ENCODE measurements at places on chromosomes 1 and 21.

DNA sequence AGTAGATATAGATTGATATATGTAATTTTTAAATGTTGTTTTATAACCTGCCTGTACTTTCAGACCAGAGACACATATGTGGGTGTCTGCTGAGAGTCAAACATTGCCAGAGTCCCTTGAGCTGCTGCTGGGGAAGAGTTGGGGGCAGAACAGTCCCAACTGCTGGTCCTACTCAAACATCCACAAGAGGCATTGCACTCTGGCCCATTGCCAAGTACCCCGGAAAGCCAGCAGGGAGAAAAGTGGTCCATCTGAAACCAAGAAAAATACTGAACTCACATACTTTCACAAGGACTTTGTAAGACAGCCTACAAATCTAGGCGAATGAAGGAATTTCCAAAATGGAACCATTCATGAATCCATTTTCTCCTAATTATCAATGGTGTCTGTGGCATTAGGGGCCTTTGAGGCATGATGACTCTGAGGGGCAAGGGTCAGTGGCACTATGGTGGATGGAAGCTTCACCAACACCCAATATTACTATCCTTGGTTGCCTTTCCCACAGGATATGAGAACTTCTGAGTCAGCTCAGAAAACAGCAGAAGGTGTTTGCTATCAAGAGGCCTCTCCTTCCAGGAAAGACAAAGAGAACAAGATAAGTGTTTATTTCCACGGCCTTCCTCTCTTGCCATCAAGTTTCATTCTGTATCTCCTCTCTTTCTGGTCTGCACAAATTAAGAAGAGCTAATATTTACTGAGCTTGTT, 7.3 kb upstream of the TBX15 start:
- no peak for ATAC-seq

DNA sequence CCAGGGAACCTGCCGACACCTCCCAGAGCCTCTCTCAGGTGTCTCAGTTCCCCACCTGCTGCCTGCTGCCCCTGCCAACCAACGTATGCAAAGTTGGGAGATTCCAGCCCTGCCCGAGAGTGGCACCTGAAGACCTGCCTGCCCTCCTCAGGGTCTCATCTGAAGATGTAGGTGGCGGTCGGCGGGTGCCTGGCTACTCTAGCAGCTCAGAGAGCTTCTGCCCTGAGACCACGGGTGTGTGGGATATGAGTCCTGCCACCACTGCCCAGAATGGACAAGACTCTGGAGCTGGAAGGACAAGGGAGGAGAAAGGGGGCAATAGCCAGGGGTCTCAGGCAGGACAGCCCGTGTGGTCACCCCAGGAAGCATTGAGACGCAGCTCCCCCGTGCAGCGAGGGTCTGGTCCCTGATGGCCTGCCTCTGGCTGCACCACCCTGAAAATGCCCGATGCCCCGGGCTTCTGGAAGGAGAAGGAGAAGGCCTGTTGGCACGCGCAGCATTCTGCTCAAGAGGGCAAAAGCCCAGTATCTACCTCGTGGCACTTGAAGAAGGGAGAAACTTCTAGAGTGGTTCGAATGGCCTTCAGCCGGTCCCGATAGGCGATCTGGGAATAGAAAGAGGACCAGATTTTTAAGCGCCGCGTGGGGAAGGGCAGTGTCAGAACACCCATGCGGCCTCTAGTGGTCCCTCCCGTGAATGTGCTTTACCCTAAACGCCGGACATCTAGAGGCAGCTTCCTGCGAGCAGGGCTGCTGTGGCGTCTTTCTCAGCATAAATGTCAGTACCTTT, 88.8 kb downstream of the STUM start:
- ATAC-seq, result no peak

GRCh38 chr1:242146652-242147051, 147.8 kb upstream of the MAP1LC3C start:
- no peak for ATAC-seq

DNA sequence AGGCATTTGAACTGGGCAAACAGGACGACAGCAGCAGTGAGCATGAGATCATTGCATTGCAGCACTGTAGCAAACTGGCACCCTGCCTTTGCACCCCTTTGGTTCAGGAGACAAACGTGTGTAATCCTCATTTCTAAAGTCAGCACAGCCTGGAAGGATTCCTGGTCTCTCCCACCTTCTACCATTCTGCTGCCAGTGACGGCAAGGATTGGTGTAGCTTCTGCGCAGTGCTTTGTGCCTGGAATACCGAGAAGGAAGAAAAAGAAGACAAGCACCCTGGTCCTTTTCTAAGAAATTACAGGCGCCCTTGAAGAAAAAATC, 805.3 kb downstream of the USP25 start:
- no peak for ATAC-seq

DNA sequence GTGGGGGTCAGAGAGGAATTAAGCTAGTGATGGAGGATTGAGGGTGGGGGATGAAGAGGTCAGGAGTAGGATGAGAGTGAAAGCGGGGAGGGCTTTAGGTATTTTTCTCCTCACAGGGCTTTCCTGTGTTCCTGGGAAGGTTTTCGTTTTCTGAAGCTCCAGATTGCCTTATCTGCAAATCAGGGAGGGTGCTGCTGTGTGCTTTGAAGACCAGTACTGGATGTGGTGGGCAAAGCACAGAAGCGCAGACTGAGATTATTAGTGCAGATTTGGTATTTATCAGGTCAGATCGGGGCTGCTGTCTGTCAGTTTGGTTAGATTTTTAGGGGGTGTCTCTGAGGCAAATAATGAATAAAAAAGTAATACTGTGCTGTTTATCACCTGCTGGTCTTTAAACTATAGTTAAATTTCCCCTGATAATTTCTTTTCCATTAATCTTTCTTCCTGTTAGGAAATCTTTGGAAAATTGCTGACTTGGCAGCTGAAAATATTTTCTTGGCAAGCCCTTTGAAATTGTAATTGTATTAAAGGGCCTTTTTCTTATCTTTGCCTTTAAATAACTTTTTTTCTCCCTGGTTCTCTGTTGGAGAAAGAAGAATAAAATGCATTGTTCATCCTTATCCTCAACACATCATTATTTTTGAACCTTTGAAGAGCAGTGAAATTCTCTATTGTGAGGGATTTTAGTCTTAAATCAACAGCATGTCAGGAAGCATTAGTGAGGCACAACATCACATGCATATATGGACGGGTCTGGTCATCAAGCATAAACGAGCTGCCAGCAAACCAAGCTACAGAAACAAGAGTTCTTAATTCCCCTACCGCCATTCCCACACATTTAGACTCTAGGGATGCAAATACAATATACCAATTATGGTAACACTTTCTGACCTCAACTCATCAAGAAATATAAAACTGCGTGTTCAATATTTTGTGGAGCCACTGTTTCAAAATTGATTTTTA, 139.6 kb downstream of the S1PR1 start:
- ATAC-seq, result no peak

Measured in activated CD4-positive, CD25-positive, alpha-beta regulatory T cell treated with anti-CD3 and anti-CD28 coated beads, Interleukin-2, amount 50 U/mL, for 24 hours (primary cell).